ENCODE measurements at places on chromosomes 11 and 22. TPM values are rescaled to one million over a fixed set of nuclear protein-coding genes. Genes with fewer than 3 reads are reported as not detected.

SCUBE1 gene
- not detected for polyA plus RNA-seq

SMIM35 gene
- not detected for polyA plus RNA-seq

RBM4 gene
- 234 TPM for polyA plus RNA-seq

FOLR3 gene
- 0.25 TPM for polyA plus RNA-seq

CCDC34 gene
- 3.9 TPM for polyA plus RNA-seq

LGR4 gene
- 5.8 TPM for polyA plus RNA-seq

- DNase-seq: peak; percentile 41
Measured at GRCh38 chr11:34395916-34396550, 38.2 kb upstream of the ABTB2 start.

KRTAP5-11 gene
- not detected for polyA plus RNA-seq

GRCh38 chr22:49961005-49961600 lies 531 bp downstream of the PIM3 start:
- DNase-seq: no peak

DNA sequence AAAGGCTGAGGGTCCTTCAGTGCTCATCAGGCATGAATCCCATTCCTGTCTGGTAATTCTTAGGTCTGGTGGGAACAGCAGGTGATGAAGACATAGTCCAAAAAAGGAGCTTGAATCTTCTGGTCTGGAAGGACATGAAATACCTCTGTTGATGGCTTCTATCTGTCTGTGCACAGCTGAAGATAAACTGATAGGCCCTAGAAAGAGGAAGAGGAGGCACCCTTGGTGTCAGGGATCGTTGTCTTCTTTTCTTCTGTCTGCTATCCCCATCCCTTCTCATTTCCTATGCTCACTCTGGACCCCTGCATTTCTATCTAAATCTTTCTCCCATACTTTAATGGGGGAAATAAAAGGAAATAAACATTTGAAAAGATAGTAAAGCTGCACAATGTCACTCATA lies 9.4 kb downstream of the AGBL2 start:
- no peak for DNase-seq

GRCh38 chr11:73838443-73839122 lies 38.1 kb downstream of the COA4 start:
- DNase-seq: no peak

DNA sequence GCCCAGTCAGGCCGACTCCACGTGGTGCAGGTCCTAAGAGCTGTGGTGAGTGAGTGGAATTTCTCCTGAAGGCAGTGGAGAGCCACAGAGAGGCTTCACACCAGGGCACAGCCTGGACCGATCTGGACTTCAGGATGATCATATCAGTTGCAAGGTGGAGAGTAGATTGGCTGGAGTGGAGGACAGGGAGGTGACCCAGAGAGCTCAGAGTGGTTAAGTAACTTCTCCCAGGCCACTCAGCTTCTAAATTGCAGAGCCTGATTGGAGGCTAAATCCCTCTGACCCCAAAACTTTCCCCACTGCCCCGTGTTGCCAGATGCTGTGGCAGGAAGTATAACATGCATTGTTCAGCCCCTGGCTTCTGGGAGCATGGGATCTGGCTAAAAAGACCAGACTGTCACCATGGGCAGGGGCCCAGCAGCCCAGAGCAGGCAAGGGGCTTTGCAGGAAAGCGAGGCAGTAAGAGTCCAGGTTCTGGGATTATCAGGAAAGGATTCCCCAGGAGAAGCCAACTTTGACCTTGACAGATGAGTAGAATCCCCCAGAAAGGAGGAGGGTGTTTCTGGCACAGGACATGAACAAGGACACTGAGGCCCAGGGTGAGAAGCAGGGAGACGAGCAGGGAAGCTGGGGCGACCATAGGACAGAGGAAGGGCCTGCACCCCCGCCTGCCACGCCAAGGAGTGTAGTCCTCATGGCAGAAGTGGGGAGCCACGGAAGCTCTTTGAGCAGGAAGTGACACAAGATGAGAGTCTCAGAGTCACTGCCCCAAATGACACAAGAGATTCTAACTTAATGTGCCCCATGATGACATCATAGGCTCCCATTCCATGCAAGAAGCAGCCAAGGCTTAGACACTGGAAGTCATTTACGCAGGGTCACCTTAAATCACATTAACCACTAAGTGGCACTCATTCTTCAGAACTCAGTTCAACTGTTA lies 4.8 kb downstream of the SLC35C1 start:
- no peak for DNase-seq

P2RY6 gene
- polyA plus RNA-seq: not detected

OR4D10 gene
- not detected for polyA plus RNA-seq

TMEM151A gene
- polyA plus RNA-seq: not detected

Measured in AG04450 (cell line).